ENCODE measurements at places on chromosomes 7 and 10. TPM values are rescaled to one million over a fixed set of nuclear protein-coding genes. Genes with fewer than 3 reads are reported as not detected.

- no peak for DNase-seq
- peaks cover 4% of the 10 kb centered on the region for H3K4me1 ChIP-seq
- H3K4me3 ChIP-seq: no peak overlapping the region
These were observed 53.0 kb downstream of the PDZD8 start for GRCh38 chr10:117322260-117322659.

DNA sequence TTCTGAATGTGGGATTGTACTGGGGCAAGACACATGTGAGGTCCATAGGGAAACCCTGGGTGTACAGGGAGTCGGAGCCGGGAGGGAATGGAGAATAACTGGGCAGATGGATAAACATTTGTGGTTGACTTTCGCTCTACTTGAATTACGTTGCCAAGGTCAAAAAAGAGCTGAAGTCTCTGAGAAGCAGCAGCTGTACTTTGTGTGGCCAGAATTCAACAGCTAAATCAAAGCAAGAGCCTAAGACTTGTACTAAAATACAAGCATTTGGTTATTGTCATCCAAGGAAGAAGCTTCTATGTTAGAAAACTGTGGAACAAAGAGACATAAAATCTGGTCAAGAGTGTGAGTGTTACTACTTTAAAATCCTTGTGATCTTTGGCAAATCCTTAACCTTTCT lies 457.2 kb downstream of the ARL4A start:
- no peak overlapping the region for H3K27ac ChIP-seq
- H3K27me3 ChIP-seq: no peaks in the 10 kb centered on the region
- H3K4me3 ChIP-seq: no peak overlapping the region

DNA sequence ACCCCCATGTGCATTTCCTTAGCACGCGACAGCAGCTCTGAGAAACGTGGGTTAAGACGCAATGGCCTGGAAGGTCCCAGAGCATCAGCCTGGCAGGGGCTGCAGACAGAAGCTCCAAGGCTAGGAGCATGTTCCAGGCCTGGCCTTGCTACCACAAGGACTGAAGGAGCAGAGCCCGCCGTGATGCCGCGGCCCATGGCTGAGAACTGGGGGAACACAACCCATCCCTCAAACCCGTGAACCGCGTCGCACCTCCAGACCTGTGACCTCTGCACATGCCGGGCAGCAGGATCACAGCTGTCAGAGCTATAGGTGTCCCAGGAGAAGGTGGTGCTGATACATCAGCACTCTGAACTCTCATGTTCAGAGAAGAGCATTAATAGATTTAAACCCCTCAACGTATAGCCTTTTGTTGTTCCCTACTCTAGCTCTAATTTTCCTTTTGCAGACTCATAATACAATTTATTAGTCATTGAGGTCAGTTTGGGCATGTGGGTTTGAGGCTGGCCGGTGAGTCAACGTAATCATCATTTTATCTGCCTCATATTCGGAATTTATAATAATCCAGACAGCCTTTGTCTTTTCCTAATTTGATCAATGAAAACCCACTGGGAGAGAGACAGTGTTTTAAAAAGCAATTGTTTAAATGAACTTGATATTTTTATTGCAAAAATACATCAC lies 222.5 kb upstream of the TCERG1L start:
- no peak overlapping the region for H3K4me3 ChIP-seq
- H3K36me3 ChIP-seq: no peaks in the 10 kb centered on the region
- no peak overlapping the region for H3K27ac ChIP-seq

Gene UPK3BL2
- 3.3 TPM for total RNA-seq

Gene LIPM
- total RNA-seq: not detected

Measured in astrocyte (in vitro differentiated cells and primary cell).